ENCODE measurements at places on chromosomes 12 and 14.
A peak's percentile ranks its signal among the peaks of the same experiment; 100 is the strongest.

GRCh38 chr12:126358806-126359205, 1293.6 kb downstream of the AACS start:
- no peak for DNase-seq

GRCh38 chr14:22282417-22282816, 306.6 kb downstream of the DAD1 start:
- no peak for DNase-seq

DNA sequence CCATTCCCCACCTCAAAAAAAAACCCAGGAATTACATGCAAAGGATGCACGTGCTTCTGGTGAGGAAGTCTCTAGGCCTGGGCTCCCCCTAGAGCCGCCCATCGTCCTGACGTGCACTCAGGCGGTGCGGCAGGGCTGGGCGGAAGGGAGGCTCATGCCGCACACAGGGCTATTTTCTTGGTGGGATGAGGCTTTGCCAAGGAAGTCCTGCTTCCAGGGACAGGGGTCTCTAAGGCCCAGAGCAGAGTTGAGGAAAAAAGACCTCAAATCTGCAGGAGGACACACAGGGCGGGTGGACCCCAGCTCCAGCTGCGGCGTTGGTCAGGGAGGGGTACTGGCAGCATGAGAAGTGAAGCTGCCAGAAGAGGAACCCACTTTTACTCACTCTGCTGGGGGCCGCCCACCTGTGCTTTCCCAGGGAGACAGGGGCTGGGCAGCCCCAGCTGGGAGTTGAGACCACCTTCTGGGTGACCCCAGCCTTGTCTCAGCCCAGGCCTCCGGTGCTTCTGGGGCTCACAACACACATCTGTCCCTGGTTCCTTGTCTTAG, 4.2 kb downstream of the RHOF start:
- DNase-seq = peak; percentile 25

DNA sequence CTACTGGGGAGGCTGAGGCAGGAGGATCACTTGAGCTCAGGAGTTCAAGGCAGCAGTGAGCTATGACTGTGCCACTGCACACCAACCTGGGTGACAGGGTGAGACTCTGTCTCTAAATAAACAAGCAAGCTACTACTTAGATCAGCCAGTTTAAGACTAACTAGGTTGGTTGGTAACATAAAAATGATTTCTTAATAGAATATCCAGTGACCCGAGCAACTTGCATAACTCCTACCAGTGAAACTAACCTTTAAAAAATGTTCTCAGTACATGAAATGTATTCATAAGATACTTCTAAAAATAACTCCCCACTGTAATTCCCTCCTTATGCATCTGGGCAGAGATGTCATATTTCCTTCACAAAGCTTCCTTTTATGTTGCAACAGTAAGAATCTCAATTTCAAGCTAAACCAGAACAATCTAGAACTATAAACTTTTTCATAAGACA, 15.9 kb downstream of the TAOK3 start:
- no peak for DNase-seq

DNA sequence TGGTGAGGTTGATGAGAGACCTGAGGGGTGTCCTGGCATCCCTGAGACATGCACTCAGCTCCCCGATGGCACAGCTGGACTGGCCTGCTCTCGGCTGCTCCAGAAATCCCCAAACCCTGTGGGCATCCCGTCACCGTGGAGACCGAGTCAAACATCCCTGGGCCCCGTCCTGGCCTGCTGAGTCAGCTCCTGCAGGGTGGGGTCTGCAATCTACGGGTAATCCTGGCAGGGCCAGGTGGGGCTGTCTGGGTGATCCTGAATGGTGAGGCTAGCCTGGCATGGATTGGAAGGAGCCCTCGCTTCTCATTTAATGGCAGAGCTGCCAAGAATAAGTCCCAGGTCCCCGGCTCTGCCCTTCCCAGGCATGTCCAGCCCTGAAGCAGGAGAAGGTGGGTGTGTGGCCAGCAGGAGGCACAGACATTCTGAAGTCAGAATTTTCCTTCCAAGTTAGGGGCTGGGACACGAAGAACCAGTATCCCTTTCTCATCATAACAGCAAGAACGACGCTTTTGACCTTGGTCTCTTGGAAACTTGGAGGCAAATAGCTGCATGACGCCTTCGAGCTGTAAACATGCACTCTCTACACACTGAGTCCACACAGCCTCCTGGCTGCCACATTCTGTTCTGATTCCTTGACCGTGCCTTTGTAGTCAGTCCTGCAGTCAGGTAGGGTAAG, 17.7 kb upstream of the SERPINA4 start:
- no peak for DNase-seq

- DNase-seq = no peak
These were observed 200.1 kb downstream of the DAD1 start for GRCh38 chr14:22388669-22389595.

GRCh38 chr12:22855456-22855855, 230.5 kb downstream of the ETNK1 start:
- DNase-seq = no peak

DNA sequence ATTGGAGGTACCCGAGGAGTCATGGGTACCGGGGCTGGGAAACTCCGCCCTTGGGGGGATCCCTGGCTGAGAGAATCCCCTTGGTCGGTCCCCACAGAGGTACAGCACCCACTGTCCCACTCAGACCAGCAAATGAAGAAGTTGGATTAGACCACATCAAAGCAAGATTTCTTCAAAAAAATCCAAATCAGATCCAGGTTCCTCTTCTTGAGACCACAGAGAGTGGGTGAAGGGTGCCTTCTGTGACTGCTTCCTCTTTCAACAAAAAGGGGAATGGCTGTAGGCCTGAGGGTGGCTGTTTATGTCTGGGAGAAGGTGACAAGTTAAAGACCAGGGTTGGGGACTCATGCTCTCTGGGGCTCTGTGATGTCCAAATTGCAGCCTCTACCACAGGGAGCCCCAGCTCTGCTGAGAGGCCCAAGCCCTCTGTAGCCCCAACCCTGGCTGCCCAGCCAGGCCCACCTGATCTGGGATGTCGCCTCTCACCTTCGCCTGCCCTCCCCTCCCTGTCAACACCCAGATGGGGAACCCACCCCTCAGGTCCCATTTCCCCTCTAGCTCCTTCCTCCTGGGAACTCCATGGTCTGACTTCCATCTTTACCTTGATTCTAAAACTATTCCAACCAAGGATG, 50.9 kb downstream of the ZFP36L1 start:
- no peak for DNase-seq

- no peak for DNase-seq
These were observed at the start of gene SLC6A15 for GRCh38 chr12:84912198-84913128. Gene SLC6A15, minus strand, starts transcription at chr12:84912799. Its CDS starts 20,679 bp downstream, at chr12:84892120.

GRCh38 chr14:85247071-85247470, 282.9 kb upstream of the FLRT2 start:
- DNase-seq = no peak

DNA sequence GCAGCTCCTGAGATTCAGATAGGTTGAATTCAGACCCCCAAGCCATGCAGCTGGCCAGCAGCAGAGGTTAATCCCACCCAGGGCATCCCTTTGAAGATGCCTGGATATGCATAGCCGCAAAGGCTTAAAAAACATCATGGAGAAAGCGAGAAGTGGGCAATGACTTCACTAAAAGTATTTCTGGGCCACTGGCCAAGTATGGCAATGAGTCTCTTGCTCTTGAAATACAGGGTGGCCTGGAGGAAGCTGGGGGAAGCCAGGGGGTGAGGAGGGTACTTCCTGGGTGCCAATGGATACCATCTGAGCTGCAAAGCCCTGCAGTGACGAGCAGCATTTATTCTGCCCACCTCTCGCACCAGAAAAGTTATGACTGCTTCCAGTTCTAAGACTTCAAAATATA, 539.3 kb upstream of the TBX3 start:
- DNase-seq = no peak

DNA sequence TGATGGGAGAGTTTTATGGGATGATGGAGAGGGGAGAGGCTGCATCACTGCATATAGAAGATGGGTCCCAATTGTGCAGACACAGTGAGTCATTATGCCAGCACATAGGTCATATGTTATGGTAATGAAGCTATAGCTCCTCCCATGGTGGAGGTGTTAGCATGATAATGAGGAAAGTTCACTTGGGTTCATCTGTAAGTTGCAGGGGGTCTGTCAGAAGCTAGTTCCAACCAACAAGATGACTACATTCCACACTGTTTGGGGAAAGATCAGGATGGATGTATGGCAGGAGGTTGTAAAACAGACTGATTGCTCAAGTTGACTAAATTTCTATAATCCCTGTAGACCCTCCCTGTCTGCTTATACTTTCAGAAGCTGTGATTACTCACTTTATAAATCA, 561.3 kb downstream of the C12orf50 start:
- no peak for DNase-seq

GRCh38 chr12:2561367-2561766, 233.4 kb upstream of the FKBP4 start:
- no peak for DNase-seq

DNA sequence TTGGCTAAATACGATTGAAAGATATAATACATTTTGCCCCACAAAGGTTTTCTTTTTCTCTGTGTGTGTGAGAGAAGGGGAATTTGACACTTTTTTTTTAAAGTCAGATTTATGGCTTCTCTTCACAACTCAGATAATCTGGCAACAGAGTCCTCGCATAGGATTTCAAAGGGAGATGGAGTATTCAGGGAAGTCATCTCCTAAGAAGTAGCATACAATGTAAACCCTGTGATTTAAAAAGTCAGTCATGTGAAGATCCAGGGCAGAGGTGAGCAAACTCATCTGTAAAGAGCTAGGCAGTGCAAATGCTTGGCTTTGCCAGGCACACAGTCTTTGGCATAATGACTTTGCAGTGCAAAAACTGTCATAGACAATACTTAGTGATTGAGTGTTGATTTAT, 1526.3 kb downstream of the AACS start:
- no peak for DNase-seq

GRCh38 chr12:130281153-130281799, 56.4 kb upstream of the PIWIL1 start:
- no peak for DNase-seq

GRCh38 chr14:33643426-33644181, 307.3 kb downstream of the EGLN3 start:
- DNase-seq = no peak

- DNase-seq = no peak
These were observed 58.7 kb downstream of the RALGAPA1 start for GRCh38 chr14:35750202-35750904.

GRCh38 chr12:58651850-58652249, 268.5 kb downstream of the LRIG3 start:
- DNase-seq = no peak
